CD4-positive, alpha-beta T cell (primary cell): ENCODE measurements at places on chromosomes 1 and 21. TPM values are rescaled to one million over a fixed set of nuclear protein-coding genes. Genes with fewer than 3 reads are reported as not detected.

DNA sequence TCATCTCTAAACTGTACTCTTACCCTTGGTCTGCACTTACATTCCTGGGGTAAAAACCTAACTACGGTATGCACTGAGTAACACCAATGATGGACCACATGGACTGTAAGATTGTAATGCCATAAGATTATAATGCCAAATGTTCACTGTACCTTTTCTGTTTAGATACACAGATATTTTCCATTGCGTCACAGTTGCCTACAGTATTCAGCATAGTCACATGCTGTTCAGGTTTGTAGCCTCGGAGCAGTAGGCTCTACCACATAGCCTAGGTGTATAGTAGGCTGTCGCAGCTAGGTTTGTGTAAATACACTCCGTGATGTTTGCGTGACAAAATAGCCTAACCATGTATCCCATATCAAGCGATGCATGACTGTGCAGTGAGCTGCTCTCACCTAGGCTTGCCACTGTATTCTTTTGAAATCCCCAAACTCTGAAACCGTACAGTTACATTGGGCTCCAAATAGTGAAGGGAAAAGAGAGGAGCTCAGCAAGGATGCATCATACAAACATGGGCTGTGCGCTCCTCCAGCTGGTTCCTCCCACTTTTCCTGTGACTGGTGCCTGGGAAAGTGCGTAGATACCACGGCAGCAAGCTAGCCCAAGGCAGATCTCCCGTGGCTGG lies 35.2 kb downstream of the CFAP57 start:
- H3K4me1 ChIP-seq: no peaks in the 10 kb centered on the region
- H3K36me3 ChIP-seq: no peaks in the 10 kb centered on the region
- H3K27ac ChIP-seq: no peak overlapping the region
- H3K27me3 ChIP-seq: no peaks in the 10 kb centered on the region

The KDF1 gene
- total RNA-seq: 1.2 TPM

The CLCA1 gene
- not detected for total RNA-seq

The GRHL3 gene
- total RNA-seq: not detected

- H3K4me1 ChIP-seq: no peaks in the 10 kb centered on the region
- no peak for DNase-seq
- no peak overlapping the region for H3K4me3 ChIP-seq
- H3K27ac ChIP-seq: no peak overlapping the region
Observed at GRCh38 chr1:54506594-54506993, 41.4 kb upstream of the ACOT11 start.
